ENCODE measurements at places on chromosomes 3 and 15.

GRCh38 chr3:966341-966740 is 126.5 kb upstream of the CNTN6 start:
- no peak for DNase-seq

DNA sequence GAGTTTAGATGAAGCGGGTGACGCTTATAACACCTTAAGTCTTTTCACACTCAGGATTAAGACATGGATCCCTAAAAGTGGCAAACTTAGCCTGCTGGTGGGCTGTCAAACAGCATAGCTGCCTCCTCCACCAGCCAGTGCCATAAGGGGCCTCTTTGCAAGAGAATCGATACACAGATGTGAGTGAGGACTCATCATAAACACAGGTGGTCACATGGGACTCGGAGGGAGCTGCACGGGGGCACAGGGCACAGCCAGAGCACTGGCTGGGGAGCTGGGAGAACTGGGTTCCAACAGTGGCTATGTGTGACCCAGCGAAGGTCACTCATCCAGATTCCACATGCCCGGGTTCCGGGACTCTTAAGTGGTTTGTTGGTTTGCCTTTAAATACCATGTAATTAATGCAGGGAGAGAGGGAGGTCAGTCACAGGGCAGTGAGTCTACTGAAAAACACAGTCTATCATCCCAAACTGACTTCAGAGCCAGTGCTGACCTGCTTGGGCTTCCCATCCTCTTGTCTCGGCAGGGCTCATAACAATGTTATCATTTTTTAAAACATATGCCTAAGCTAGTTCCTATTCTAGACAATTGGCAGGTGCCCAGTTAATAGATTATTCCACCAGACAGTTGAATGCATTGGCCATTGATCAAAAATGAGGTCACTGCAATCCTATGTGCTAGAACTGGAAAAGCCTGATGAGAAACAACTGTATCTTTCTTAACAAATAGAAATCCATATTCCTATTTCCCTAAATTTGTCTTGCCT is 51.8 kb downstream of the SLC12A8 start:
- no peak for DNase-seq

GRCh38 chr15:46872981-46873330 is 844.3 kb upstream of the SEMA6D start:
- no peak for DNase-seq

GRCh38 chr15:51912528-51912927 is 59.0 kb downstream of the LEO1 start:
- DNase-seq: no peak

- no peak for DNase-seq
These were observed 51.8 kb downstream of the NSUN3 start for GRCh38 chr3:94114666-94115065.

DNA sequence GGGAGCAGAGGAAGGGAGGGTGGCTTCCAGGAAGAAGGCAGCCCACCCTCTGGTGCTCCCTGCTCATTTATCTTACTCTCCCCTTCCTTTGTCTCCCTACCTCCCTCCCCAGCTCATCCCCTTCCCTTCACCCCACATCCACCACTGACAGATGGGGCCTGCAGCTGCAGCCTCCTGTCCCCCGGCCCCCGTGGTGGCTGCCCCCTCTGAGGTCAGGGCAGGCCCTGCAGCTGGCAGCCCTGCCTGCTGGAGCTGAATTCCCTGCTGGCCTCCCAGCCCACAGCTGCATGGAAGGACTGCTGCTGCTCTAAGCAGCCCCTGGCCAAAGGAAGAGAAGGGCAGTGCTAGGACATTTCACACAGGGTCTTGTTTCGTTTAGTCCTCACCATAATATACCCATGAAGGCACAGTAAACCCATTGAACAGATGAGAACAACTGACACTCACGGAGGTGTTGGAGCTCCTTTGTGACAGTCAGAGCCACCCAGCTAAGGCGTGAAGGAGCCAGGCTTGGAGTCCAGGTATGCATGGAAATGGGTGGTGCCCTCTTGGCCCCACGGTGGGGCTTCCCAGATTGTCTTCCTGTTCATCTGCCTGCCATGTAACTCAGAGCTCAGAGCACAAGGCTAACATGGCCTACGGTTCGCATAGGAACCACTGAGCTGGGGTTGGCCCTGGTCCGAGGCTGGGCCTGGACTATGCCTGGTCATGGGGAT is 121.7 kb upstream of the PRR20G start:
- no peak for DNase-seq

DNA sequence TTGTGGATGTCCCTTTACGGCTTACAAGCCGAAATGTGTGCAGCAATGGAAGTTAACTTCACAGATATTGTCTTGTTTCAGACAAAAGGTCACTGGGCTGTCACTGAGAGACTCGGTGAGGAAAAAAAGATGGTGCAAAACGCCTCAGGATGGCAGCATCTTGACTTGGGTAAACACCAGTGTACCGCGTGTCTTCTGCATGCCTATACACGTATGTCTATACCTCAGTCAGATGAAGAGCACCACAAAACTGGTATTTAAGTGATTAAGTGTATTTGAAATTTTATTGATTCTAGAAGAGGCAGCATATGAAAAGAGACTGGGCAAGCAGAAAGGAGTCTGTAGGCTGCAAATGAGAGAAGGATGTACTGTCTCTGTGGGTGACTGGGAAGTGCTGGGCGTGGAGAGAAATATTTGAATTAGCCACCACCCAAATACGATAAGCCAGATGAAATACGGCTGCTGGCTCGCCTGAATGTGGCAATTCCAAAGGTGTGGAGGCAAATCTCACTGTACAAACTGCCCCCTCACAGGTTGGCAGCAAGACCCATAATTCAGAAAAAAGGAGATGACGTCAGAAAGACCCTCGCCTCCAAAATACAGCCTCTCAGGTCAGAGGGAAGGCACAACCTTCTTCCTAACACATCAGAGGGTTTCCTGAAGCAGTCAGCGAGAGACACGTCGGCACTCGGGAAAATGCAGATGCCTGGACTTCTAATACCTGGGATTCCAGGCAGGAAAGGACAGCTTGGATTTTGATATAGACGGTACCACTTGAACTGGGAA is 53.4 kb upstream of the NEO1 start:
- DNase-seq: no peak

- DNase-seq: no peak
These were observed 82.7 kb downstream of the RFX7 start for GRCh38 chr15:56160966-56161365.

- DNase-seq: no peak
These were observed 5.4 kb downstream of the ISL2 start for GRCh38 chr15:76342058-76342381.

DNA sequence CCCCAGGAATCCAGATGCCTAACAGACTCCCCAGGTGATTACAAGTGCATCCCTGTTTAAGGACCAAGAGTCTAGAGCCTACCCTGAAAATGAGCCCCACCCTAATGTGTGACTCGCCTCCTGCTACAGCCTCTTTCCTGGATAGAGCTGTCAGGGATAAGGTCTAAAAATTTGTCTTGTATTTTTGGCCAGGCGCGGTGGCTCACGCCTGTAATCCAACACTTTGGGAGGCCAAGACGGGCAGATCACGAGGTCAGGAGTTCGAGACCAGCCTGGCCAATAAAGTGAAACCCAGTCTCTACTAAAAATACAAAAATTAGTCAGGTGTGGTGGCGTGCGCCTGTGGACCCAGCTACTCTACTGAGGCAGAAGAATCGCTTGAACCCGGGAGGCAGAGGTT is 11.2 kb downstream of the TMC3 start:
- DNase-seq: no peak

DNA sequence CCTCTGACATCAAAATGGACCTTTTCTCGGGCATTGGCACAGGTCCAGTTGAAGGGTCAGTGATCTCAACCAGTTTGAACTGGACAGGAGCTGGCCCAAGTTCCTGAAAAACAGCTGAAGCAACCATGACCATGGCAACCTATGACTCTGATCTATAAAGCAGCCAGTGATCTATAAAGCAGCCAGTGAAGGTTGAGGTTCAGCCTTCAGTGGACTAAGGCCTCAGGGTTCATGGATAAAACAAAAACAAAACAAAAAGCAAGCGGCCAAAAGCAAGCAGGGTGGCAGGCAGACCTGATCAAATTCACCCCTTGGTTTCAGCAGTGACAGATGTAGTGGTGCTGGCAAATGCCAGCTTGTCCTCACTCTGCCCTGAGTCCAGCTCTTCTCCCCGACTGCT is 10.0 kb upstream of the CHRNB4 start:
- no peak for DNase-seq

DNA sequence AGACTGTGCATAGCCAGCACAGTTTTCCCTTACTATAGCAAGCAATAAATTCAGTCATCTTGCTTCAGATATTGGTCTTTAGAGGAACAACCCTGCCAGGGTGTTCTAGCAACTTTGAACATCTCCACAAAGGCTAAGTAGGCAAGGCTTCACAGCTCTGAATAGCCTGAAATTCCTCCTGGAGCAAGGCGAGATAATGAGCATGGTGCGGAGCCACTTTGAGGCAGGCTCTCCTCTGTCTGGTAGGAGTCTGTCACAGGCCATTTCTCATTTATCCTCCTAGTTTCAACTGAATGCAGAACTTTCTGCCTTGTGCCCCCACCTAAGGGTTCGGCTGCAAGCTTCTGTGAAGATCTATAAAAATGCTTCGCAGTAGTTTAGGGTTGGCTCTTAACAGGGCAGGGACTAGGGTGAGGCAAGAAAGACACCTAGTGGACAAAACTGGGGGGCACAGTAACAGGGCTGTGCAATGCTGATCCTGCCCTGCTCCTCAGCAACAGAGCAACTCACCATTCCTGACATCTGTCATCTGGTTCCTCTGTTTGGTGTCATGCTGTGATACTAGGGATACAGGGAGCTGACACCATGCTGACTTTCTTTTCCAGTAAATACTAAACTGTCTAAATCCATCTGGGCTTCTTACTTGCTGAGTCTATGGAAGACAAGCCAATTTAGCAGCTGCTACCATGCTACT is 16.6 kb upstream of the EHHADH start:
- no peak for DNase-seq

DNA sequence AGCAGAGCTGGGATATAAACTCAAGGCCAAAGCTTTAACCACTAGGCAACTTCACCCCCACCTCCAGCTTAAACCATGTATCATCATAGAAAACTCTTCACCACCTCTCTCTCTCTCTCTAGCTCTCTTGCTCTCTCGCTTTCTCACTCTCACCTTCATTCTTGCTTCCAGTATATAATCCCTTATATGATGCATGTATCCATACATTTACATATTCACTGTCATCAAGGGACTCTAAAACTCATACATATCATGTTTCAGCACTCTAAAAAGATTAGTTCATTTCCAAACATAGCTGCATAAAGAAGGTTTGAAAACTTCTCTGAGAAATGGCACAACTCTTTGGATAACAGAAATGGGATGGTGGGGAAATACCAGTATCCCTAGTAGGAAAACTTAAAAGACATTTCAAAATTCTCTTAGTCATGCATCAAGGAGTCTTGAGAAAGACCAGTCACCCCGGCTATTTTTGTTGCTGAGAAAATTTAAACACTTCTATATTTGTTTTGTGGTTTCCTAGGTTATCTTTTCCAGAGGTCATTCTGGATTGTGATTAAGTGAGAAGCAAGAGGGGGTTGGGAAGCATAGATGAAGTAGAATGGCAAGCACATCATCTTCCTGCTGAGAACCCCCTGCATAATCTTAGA is 447.8 kb upstream of the THBS1 start:
- no peak for DNase-seq

GRCh38 chr15:33395846-33396245 is 85.1 kb downstream of the RYR3 start:
- DNase-seq: no peak

- no peak for DNase-seq
These were observed 16.8 kb downstream of the FGF7 start for GRCh38 chr15:49439678-49440395.

- no peak for DNase-seq
These were observed 113.0 kb downstream of the NLGN1 start for GRCh38 chr3:173510565-173510964.

DNA sequence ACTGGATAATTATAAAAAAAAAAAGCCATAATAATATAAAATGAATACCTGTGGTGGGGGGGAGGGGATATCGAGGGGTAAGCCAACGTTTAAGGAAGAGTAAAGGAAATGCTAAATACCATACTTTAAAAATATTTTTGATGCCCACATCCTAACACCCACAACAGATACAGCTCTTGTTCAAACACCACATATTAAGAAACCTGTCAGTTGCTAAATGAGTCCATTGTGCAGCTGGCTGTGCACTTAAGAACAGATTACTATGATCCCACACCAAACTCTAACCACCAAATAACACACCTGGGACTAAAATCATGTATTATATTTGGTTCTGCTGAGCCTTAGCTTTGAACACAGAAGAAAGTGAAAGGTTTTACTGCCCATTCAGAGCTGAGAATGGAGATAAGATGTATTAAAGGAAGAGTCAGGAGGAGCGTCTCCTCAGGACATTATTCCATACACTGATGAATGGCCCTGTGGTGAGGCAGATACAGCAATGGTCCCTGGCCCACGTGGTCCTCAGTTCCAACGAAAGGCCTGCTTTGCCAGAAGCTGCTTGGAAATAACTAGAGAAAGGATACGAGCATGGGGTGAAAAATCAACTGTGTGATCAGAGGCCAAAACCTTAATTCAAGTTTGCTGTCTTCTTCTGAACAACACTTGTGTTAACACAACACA is 515.4 kb downstream of the FOXP1 start:
- no peak for DNase-seq

DNA sequence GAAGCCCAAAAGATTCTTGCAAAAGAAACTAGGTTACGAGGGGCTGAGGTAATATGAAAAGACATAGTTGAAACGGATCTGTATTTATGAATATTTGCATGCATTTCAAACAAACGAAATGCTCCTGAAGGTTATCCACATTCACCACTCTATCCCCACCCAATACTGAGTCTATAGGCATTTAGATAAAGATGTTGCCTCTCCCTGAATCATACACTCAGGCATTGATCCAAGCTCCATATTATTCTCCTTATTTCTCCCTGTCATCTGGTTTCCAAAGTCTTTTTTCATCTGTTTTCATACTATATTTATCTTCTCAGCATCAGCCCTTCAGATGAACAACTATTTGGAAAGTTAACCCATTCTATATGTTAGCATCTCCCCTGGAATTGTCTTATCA is 492.5 kb upstream of the TGFBR2 start:
- DNase-seq: no peak

GRCh38 chr3:151837057-151837456 is 23.1 kb downstream of the AADAC start:
- DNase-seq: no peak

GRCh38 chr3:195282961-195283360 is 12.0 kb upstream of the XXYLT1 start:
- no peak for DNase-seq

- no peak for DNase-seq
These were observed 6.8 kb downstream of the TLNRD1 start for GRCh38 chr15:81007428-81008064.

DNA sequence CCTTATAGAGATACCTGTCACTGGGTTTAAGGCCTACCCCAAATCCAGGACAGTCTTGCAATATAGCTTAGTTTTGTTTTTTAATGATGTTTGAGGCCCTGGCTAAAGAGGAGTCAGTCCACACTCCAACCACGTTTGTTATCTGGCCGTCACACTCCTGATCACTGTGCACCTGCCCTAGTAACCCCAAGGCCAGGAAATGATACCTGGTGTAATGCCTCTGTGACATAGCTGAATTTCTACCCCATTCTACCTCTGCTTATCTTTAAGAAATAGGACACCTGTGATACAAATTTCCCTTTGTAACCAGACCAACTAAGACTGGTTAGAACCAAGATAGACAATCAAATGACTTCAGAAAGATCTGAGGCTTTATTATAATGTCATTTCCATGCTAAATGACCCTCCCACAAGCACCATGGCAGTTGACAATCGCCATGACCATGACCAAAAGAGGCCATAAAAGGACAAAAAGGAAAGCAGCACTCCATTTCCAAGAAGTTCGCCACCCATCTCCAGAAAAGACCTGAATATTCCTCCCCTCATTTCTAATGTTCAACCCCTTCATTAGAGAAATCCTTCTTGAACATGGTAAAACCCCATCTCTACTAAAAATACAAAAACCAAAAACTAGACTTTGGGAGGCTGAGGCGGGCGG is 4.8 kb upstream of the RTP3 start:
- DNase-seq: no peak

All from cerebellar nuclear complex (tissue), 1 donor.